ENCODE measurements at places on chromosomes 4 and X.

GRCh38 chr4:184612074-184612473 lies 37.2 kb downstream of the CASP3 start:
- H3K36me3 ChIP-seq: no peaks in the 10 kb centered on the region
- DNase-seq: no peak
- H3K4me3 ChIP-seq: no peak overlapping the region
- H3K27ac ChIP-seq: no peak overlapping the region

- no peak overlapping the region for H3K27ac ChIP-seq
- DNase-seq: no peak
- no peaks in the 10 kb centered on the region for H3K4me1 ChIP-seq
- no peaks in the 10 kb centered on the region for H3K36me3 ChIP-seq
- no peak overlapping the region for H3K4me3 ChIP-seq
Measured at GRCh38 chr4:2049381-2049780, 9.7 kb upstream of the NAT8L start.

GRCh38 chr4:28621591-28621990 lies 1761.0 kb downstream of the STIM2 start:
- DNase-seq: peak; percentile 41
- H3K4me1 ChIP-seq: peaks cover 11% of the 10 kb centered on the region
- H3K27ac ChIP-seq: no peak overlapping the region
- H3K27me3 ChIP-seq: no peaks in the 10 kb centered on the region

DNA sequence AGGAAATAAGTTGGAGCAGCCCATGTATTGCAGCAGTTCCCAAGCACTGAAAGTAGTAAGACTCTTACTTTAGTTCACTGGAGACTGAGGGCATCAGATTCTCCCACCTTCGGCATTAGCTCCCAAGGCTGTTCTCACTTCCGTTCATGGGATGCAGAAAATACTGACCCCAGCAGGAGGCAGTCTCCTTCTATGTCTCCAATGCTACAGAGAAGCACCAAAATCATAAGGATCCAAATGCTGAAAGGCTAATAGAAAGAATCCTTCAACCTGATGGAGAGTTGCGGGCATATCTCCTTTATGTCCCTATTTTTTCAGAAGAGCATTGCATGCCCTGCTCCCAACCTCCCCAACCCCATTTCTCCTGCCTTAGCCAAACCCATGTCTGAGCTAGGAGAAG lies 32.4 kb downstream of the ADH7 start:
- no peak overlapping the region for H3K4me3 ChIP-seq
- no peak for DNase-seq
- no peaks in the 10 kb centered on the region for H3K27me3 ChIP-seq
- H3K4me1 ChIP-seq: peaks cover 22% of the 10 kb centered on the region
- no peaks in the 10 kb centered on the region for H3K36me3 ChIP-seq

GRCh38 chrX:32293962-32294700 lies 917.2 kb downstream of the DMD start:
- no peaks in the 10 kb centered on the region for H3K27me3 ChIP-seq
- H3K4me1 ChIP-seq: no peaks in the 10 kb centered on the region
- no peak overlapping the region for H3K4me3 ChIP-seq
- no peak for DNase-seq
- H3K36me3 ChIP-seq: no peaks in the 10 kb centered on the region

DNA sequence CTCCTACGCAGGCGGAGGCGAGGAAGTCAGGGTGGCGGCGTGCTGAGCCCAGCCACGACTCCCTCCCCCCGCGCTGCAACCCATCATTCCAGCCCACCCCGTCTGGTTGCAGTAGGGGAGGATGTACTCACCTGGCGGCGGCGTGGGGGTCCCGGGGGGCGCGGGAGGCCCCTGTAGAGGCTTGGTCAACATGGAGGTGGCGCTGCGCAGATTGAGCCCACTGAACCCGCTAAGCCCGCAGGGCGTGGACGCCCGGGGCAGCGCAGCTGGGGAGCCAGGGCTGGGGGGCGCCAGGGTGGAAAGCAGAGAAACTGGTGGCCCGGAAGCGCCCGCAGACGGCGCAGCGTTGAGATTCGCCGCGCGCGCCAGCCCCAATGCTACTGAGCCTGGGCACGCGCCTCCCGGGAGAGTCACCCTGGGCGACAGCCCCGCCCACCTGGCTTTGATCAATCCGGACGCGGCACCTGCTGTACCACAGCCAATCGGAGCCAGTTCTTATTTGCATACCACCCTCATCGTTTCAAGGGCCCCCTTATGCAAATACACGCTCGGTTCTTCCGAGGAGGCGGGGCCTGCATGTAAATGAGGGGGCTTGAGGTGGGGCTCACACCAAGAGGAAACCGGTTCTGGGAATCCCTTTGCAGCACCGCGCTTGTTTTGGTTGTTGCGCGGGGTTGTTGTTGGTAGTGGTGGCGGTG lies at the start of gene PIM2:
Gene PIM2 (minus strand): TSS at position 382 of the 698 bp plus-strand sequence. CDS start 190 bp downstream, at position 192.
- peak within 1 kb of the TSS; percentile 46 for H3K27ac ChIP-seq
- H3K27me3 ChIP-seq: no peaks in the 10 kb centered on the region
- peak; percentile 82 for DNase-seq
- peak within 1 kb of the TSS; percentile 79 for H3K4me3 ChIP-seq

- no peak overlapping the region for H3K4me3 ChIP-seq
- H3K36me3 ChIP-seq: no peaks in the 10 kb centered on the region
- DNase-seq: no peak
- H3K27ac ChIP-seq: no peak overlapping the region
Measured at GRCh38 chr4:13511101-13511500, 27.0 kb upstream of the RAB28 start.

GRCh38 chrX:148947399-148947975 lies 447.1 kb downstream of the AFF2 start:
- H3K36me3 ChIP-seq: no peaks in the 10 kb centered on the region
- H3K4me1 ChIP-seq: no peaks in the 10 kb centered on the region
- H3K27me3 ChIP-seq: no peaks in the 10 kb centered on the region
- DNase-seq: no peak
- H3K4me3 ChIP-seq: no peak overlapping the region
- no peak overlapping the region for H3K27ac ChIP-seq

DNA sequence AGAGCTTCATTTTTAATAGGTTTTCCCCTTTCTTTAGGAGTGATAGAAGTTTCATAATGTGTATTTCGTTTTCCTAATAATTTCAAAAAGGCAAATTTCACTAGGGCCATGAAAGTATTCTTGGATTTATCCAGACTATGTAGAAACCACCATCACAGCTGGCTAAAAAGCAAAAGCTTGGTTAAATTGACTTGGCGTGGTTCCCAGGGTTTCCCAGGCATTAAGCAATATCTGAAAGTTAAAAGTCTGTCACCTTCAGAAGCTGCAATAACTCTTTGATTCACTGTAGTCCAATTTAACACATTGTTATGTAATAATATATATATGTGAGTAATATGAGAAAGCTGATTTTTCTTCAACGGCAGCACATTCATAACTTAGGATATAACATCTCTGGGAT lies 38.3 kb downstream of the NDNF start:
- no peaks in the 10 kb centered on the region for H3K36me3 ChIP-seq
- no peaks in the 10 kb centered on the region for H3K27me3 ChIP-seq
- no peaks in the 10 kb centered on the region for H3K4me1 ChIP-seq
- H3K27ac ChIP-seq: no peak overlapping the region
- peak; percentile 74 for DNase-seq
- H3K4me3 ChIP-seq: no peak overlapping the region

DNA sequence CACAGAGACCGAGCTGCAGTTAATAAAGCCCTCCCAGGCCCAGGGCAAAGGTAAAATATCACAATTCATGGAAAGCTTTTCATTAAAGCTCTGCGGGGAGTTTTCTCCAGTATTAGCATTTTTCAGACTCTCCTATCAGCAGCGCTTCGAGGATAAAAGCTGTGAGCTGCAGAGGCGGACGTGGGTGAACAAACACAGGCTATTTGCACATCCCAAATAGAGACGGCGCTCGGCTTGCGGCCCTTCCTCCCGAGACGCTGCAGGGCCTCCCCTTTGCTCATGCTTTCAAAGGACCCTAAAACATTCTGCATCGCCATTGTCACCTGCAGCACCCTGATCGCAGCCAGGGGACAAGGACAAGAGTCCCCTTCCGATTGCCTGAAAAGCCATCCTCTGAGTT lies 97.3 kb downstream of the SORCS2 start:
- no peaks in the 10 kb centered on the region for H3K36me3 ChIP-seq
- DNase-seq: no peak
- H3K4me3 ChIP-seq: no peak overlapping the region
- H3K27me3 ChIP-seq: peaks cover 8% of the 10 kb centered on the region

Measured in GM23248 (cell line).